ENCODE measurements at places on chromosomes 5 and 9.

GRCh38 chr9:131500377-131500776 lies 2.3 kb upstream of the POMT1 start:
- no peak for DNase-seq

- no peak for DNase-seq
These were observed 17.6 kb upstream of the UNC5A start for GRCh38 chr5:176792655-176793342.

DNA sequence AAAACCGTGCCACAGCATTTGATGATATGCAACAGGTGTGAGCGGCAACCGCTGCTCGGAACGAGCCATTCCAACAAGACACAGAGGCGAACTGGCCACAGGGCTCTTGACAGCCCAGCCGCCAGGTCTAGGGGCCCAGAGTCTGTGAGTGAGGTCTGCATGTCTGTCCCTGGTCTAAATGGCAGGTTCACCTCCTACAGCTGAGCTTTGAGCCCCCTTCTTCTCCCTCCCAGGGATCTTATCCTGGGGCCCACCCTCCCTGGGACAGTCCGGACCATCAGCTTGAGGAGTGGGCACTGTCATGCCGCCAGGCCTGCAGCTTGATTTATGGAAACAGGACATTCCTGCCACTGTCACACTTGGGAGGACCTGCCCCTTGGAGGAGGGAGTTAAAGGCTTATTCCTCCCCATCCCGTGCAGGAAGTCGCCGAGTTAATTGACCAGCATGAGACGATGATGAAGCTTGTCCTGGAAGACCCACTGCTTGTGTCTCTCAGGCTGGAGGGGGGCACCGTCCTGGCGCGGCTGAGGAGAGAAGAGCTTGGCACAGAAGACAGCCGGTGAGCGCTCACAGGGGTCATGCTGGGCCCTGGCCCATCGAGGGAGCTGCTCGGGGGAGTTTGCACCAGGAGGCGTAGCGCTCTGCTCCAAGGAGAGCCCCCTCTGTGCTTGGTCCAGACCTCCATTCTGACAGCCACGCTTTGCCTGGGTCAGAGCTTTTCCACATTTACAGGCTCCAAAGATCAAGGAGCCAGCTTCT lies 35.5 kb upstream of the LRRC14B start:
- no peak for DNase-seq

DNA sequence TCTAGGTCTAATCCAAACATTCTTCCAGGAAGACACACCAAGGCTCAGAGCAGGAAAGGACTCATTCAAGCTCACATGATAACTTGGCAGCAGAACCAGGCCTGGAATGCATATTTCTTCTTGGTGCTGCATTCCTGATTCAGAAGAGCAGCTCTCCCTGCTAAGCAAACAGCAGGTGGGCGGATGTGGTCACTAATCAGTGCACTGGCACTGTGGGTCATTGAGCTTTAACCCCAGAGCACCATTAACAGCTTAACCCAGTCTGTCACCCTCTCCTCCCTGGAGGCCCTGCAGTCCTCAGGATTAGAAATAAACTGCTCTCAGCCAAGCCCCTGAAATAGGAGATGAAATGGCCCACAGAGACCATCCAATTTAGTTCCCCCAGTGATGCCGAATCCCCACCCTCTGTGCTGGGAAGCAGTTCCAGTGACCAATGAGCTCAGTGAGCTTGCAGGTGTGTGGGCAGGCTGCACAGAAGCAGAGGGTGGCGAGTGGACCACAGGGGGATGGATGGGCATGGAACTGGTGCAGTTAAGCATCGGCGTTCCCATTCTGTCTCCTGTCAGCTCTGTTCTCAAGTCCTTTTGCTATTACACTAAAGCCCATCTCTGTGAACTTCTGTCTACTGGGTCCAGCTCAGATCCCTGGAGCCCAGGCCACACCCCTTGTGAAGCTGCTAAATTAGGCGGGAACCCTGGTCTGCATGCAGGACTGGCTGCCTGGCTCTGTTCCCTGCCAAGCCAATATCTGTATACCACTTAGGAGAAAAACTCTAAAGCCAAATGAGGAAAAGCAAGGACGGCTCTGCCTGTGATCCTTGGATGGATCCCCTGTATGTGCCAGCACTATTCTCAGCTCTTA lies 16.6 kb upstream of the MEGF9 start:
- DNase-seq, result no peak

GRCh38 chr5:107464416-107464815 lies 206.3 kb downstream of the EFNA5 start:
- DNase-seq, result no peak

DNA sequence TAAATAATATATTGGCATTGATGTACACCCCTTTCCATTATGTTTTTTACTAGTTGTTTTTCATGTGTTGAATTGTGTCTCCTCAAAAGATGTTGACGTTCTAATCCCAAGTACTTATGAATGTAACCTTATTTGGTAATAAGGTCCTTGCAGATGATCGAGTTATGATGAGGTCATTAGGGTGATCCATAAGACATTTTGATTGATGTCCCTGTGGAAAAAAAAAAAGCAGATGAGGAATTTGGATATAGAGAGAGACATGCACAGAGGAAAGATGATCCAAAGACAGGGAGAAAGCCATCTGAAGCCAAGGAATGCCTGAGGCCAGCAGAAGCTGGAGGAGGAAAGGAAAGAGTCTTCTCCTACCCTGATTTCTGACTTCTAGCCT lies 632.7 kb downstream of the TLR4 start:
- DNase-seq, result no peak

- DNase-seq, result no peak
These were observed 904 bp downstream of the GDNF start for GRCh38 chr5:37838933-37839341.

GRCh38 chr9:73684601-73685000 lies 532.9 kb downstream of the ANXA1 start:
- DNase-seq, result no peak

DNA sequence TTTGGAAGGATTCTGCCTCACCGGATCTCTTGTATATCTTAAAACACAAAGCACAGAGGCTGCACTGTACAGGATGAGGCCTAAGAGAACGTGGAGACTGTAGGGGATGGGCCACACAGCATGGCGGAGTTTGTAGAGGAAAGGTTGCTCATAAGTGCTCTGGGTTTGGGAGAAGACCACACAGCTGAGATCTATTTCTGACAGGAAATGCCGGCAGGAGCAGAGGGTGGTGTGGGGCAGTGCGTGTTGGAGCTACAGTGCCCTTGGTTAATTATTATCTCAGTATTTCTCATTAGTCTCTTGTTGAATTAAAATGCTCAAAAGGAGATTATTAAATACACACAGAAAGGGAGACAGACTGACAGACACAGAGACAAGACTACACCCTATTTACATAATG lies 9.6 kb downstream of the PALM2AKAP2 start:
- no peak for DNase-seq
